Psoas muscle (tissue), 8 donors: ENCODE measurements at places on chromosomes 3 and 15.

DNA sequence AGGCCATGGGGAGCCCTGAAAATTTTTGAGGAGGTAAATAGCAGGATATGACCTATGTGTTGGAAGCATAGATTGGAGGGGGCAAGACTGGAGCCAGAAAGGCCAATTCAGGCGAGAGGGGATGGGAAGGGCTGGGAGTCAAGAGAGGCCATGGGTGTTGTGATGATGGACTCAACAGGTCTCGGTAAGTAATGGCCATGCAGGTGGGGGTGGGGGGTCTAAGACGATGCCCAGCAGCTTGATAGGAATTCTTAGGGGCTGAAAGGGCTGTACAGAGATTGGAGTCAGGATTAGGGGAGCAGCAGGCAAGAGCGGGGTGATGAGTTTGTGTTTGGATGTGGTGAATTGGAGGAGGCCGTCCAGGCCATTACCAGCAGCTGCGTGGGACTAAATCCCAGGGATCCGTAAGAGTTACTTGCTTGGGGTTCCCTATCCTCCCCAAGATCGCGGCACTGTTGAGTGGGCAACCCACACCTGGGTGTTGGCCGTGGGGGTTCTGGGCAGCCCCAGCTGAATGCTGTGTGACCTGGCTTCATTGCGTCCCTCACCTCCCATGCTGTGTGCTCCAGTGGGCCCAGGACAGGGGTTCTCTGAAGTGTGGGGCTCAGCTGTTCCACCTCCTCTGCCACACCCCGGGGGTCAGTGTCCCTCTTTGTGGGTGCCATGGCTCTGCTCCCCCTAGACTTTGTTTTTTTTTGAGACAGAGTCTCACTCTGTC lies 41.8 kb upstream of the CHRNB4 start:
- no peak for DNase-seq

DNA sequence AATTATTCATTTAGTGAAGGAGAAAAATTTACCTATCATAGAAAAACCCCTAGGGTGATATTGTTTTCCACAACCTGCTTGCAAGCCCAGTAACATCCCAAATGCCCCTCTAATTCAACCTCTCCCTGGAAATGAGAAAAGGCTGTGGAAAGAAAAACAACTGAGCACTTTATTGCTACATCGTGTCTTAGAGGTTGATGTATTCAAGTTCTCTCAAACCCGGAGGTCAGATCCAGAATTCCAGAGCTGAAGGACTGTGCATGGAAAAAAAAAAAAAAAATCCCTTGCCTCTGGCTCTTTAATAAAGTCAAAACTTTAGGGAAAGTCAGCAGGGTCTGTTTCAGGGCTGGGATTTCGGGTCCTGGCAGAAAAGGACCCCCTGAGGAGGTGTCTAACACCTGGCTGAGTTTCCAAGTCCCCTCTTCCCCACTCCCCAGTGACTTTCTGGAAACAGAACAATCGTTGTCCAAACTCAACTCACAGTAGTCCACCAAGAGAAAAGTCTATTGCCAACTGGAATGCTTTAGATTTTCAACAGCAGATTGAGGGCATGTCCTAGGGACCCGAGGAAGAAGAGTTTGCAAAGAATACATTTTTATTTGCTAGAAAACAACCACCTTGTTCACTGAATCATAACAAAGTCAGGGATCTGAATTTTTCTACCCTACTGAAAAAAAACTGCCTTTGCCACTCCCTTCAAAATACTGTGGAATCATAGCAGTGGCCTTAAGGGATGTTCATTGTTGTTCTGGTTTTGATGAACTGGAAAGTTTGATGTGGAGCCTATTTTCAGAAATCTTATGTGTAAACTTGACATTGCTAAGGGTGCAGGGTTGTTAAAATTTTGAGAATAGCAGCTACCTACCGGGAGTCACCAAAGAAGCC lies 207.5 kb upstream of the ADAMTS9 start:
- DNase-seq, result no peak

DNA sequence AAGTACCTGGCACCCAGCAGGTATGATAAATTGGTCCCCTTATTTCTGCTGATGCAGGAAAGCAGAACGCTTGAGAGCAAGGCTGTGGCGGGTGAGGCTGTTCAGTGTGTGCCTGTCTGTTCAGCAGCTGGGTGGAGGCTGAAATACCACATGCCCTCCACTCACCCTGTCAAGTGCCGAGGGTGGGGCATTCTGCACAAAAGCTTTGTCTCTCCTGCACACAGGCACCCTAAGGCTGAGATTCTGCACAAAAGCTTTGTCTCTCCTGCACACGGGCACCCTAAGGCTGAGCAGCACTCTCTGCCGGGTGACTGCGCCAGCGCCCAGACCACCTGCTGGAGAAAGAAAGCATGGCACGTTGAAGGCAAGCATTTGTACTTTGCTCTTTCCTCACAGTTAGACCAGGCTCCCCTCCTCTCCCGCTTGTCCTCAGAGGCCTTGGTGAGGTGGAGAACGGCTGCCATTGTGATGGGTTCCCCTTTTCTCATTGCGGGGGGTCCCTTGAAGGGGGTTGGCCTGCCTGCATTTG lies 97.5 kb downstream of the BDH1 start:
- no peak for DNase-seq

DNA sequence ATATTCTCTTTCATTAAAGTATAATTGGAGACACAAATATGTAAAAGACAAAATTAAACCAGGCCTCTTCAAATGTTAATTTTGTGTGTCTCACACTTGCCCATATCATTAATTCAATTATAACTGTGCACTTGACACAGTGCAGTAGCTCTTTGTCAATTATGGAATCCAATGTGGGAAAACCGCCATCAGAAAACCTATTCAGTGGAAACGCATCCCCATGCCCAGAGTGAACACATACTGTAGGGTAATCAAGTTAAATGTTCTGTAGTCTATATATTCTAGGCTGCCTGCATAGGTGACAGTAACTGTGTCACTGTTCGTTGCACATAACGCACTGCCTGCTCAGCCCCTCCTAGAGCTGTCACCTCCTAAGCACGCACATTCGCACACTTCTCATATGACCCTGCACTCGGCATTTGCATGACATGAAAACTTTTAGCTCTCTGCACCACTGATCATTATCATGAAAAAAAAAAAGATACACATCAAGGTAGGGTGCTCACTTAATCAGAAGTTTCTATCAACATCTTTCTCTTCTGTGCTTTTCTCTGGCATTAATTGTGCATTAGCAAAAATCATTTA lies 63.2 kb downstream of the MEIS2 start:
- no peak for DNase-seq

DNA sequence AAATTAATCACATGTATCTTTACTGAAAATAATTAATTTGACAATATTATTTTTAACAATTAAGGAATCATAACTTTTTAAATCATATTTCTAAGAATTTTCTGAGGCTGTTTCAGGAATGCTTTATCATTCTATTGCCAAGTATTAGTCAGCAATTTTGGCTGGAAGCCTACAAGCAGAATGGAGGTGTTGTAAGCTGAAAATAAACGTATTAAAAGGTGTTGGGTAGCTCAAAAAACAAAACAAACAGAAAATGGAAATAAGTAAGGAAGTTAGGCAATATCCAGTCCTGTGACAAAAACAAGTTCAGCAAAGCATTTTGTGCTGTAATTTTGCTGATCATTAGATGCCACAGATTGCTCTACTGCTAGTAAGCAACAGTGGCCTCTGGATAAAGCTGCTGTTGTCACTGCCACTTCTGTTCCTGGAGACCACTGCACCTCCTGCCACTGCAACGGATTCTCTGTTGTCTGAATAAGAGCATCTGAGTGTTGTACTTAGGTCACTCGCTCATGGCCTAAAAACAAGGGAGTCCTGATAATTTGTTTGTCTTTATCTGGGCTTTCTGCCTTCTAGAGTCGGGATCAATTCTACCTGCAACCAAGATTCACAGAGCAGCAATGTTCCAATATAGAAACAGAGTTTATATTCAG lies 63.5 kb upstream of the SLITRK3 start:
- DNase-seq, result no peak

GRCh38 chr3:42843713-42844411 lies 31.8 kb downstream of the CYP8B1 start:
- peak; percentile 57 for DNase-seq

DNA sequence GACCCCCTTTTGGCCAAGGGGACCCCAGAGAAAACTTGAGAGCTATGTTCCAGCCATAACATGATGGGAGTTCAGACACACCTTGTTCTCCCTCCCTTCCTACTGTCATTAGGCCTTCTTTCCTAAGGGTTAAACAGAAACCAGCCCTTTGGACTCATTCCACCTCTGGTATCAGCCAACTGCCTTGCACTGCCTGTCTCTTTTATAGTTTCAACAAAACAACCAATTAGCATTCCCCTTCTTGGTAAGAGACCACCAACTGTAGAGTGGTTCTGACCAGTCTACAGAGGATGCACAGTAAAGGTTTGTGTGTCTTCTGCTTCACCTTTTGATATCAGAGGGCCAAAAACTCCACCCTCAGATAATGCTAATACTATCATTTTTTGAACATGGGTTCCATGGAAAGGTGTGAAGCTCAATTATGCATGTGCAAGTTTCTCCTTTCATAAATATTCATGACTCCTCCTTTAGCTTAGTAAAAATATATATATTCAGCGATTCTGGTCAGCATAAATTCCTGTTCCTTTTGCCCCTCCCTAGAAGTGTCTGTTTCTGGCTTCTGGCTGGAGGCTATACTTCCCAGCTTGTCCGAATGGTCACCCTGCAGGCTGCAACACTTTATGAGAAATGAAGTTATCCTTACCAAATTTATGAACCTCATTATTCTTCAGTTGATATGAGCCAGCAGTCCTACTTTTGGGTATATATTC lies 55.9 kb downstream of the SERP1 start:
- no peak for DNase-seq

DNA sequence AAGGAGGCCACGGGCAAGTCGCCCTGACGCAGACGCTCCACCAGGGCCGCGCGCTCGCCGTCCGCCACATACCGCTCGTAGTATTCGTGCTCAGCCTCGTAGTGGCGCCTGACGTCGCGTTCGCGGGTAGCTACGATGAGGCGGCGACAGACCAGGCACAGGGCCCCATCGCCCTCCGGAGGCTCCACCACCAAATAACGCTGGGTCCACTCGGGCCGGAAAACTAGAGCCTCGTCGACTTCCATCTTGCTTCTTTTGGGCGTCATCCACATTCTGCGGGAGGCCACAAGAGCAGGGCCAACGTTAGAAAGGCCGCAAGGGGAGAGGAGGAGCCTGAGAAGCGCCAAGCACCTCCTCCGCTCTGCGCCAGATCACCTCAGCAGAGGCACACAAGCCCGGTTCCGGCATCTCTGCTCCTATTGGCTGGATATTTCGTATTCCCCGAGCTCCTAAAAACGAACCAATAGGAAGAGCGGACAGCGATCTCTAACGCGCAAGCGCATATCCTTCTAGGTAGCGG lies at the start of gene EPM2AIP1:
TSS of gene EPM2AIP1 (minus strand) at position 326 of the 520 bp plus-strand sequence. CDS start at position 272, 54 bp downstream.
- peak; percentile 98 for DNase-seq

DNA sequence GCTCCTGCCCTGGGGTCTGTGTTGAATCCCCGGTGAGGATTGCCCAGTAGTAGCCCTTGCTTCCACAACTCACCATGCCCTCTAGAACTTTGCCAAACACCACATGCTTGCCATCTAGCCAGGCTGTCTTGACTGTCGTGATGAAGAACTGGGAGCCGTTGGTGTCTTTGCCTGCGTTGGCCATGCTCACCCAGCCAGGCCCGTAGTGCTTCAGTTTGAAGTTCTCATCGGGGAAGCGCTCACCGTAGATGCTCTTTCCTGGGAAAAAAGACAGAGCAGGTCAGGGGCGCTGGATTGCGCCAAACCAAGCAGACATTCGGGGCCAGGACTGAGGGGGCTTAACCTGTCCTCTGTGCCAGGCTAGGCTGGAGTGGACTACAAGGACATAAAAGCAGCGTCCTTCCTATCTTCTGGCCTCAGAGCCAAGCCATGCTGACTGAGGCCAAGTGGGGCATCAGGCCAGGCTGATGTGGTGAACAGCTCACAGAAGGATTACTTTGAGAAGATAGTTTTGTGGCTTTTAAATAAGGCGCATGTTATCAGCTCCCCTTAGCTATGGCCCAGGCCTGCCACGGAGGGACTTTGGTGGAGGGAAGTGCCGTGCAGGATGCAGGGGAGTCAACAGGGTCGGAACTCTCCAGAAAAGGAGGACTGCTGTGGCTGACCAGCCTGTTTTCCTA lies 5.3 kb downstream of the SNX22 start:
- DNase-seq, result no peak

- no peak for DNase-seq
Observed at GRCh38 chr15:78097667-78098066, 5.3 kb downstream of the SH2D7 start.

- no peak for DNase-seq
Observed at GRCh38 chr3:167095976-167096375, 284.1 kb downstream of the ZBBX start.

- DNase-seq, result peak; percentile 72
Observed at GRCh38 chr15:84749111-84749991, 959 bp downstream of the ZNF592 start.

DNA sequence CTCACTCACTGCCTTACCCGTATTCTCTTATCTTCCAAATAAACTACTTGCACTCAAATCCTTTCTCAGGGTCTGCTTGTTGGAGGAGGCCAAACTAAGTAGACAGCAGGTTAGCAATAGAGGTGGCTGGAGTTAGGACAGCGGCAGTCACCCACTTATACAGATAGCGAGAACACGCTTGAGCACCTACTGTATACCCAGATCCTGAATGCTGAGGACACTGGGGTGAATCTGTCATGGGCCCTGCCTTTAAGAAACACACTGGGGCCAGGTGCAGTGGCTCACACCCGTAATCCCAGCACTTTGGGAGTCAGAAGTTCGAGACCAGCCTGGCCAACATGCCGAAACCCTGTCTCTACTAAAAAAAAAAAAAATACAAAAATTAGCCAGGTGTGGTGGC lies 38.0 kb upstream of the TSEN2 start:
- DNase-seq, result no peak

GRCh38 chr3:87367736-87368135 lies 91.4 kb upstream of the POU1F1 start:
- DNase-seq, result no peak

DNA sequence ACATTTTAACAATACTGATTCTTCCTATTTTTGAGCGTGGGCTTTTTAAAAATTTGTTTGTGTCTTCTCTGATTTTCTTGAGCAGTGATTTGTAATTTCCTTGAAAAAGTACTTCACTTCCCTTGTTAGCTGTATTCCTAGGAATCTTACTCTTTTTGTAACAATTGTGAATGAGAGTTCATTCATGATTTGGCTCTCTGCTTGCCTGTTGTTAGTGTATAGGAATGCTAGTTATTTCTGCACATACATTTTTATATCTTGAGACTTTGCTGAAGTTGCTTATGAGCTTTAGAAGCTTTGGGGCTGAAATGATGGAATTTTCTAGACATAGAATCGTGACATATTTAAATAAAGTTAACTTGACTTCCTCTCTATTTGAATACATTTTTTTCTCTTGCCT lies 582.8 kb upstream of the BCHE start:
- DNase-seq, result no peak

GRCh38 chr3:98010194-98010882 lies 24.8 kb downstream of the GABRR3 start:
- DNase-seq, result no peak

- DNase-seq, result no peak
Observed at GRCh38 chr3:58584690-58585004, 7.5 kb upstream of the FAM107A start.

- no peak for DNase-seq
Observed at GRCh38 chr3:105843994-105844393, 24.8 kb downstream of the CBLB start.
